ENCODE measurements at places on chromosomes 7 and 10. TPM values are rescaled to one million over a fixed set of nuclear protein-coding genes. Genes with fewer than 3 reads are reported as not detected.

GRCh38 chr7:2451171-2452073 is 24.8 kb downstream of the GRIFIN start:
- DNase-seq: peak; percentile 84

GRCh38 chr10:129410688-129411392 is 56.2 kb upstream of the MGMT start:
- DNase-seq: no peak

DNA sequence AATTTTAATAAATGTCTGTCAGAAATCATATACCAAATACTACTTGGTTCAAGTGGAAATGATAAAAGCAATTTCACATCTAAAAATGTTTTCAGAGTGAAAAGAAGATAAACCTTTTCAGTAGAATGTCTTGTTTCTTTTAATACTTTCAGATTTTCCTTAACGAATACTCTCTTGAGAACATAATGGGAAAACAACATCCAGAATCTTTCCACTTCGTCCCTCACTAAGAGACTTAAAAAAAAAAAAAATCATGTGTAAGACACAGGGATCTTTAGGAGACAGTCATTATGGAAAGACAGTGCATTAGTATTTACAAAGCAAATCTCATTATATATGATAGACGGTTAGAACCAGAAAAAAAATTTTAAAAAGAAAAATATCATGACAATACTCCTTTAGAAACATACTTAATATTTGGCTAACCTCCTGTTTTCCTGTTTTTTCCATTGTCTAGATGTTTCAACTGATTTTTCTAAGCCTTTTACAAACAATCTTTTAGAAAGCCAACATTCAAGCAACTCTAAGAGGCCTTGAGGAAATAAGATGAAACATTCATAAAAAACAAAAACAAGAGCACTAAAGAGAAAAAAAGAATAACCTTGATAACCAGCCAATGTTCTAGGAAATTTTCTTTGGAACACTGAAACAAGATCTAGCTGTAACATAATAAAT is 339.9 kb upstream of the LRRN3 start:
- no peak for DNase-seq

DNA sequence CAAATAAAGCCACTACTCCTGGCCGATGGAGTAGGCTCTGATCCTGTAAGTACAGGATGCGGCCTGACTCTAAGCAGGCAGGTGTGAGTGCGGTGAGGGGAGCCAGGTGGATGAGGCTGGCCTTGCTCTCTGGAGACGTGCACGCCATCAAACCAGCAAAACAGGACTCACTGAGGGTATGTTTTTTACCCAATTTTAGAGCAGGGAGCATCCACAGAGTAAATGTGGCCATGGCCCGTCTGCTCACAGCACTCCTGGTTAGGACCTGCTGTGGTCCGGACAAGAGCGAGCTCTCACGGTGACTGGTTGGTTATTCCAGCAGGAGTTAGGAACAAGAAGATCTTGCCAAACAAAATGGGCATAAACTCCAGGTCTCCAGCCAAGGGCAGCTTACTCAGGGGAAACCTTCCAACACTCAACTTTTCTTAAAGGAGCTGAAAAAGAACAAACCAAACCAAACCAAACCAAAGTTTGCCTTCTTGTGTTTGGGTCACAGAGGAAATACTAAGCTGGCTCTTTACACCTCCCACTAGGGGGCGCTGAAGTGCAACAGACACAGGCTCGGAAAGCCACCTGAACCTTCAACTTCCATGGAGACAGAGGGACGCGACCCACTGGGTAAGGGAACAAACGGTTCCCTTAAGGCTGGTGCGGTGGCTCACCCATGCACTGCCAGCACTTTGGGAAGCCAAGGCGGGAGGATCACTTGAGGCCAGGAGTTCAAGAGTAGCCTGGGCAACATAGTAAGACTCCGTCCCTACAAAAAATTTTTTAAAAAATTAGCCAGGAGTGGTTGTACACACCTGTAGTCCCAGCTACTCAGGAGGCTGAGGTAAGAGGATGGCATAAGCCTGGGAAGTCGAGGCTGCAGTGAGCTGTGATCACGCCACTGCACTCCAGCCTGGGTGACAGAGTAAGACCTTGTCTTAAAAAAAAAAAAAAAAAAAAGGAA is 122.4 kb downstream of the CLEC2L start:
- DNase-seq: peak; percentile 81

- no peak for DNase-seq
Measured at GRCh38 chr7:24786941-24787340, 29.7 kb upstream of the GSDME start.

- DNase-seq: no peak
Measured at GRCh38 chr7:133389727-133390126, 136.8 kb downstream of the EXOC4 start.

DNA sequence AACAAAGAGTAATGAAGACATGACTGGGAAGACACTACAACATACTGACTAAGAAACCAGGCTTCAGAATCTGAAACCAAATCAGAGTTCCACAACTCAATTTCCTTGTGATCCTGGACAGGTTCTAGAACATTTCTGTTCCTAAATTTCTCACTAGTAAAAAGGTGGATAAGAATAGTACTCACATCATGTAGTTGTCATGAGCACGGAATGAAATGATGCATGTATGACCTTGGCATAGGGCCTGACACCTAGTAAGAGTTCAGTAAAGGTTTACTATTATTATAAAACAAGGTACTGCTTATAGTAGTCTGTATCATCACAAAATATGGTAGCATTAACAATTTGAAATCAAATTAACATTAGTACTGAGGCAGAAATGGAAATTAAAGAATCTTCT is 19.9 kb downstream of the DOCK4 start:
- DNase-seq: no peak

- no peak for DNase-seq
Measured at GRCh38 chr7:131733604-131734003, 177.2 kb upstream of the PODXL start.

- no peak for DNase-seq
Measured at GRCh38 chr10:123804716-123805115, 86.9 kb downstream of the CPXM2 start.

DNA sequence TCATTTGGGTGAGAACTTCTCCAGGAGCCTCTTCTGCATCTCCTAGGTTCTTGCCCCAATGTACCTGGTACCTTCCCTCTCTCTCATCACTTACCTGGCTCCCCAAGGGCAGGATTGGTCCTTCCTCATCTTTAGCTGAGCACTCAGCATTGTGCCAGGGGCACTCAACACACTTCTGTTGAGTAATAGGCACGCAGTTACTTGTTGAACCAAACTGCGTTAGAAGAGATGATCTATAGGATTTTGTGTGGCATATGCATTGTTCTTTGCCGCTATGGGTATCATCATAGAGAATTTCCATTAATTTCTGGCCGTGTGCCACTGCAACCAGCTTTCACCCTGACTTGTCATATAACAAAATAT is 16.4 kb downstream of the TBXAS1 start:
- DNase-seq: no peak

DNA sequence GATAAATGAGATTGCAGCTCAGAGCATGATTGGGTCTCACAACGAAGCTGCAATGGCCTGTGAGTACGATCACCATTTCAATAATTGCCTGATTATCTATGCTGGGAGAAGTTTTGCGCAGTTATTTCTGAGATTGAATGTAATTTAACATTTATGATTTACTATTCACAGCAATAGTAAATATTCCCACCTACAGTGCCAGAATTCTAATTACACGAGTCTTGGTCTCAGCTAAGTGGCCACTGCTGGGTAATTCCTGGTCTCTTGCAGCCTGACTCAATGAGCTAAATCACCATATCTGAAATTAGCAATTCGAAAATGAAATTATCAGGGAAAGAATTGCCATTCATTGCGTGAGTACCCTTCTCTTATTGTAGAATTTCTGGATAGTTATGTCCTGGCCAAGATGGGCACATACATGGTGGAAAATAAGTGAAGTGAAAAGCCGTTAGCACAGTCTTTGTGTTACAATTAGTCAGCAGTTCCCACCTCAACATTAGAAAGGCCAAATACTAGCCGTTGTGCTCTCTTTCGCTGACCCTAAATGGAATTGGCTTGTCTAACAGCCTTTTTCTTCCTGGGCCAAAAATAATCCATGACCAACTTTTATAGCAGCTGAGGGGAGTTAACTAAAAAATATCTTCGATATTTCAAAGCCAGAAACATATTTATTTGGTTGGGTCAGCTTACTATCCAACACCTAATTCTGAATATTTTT is 681.0 kb upstream of the C7orf33 start:
- DNase-seq: no peak

- DNase-seq: no peak
Measured at GRCh38 chr7:107384025-107384424, 85.8 kb upstream of the GPR22 start.

GRCh38 chr10:103931603-103932002 is 13.6 kb upstream of the STN1 start:
- no peak for DNase-seq

DNA sequence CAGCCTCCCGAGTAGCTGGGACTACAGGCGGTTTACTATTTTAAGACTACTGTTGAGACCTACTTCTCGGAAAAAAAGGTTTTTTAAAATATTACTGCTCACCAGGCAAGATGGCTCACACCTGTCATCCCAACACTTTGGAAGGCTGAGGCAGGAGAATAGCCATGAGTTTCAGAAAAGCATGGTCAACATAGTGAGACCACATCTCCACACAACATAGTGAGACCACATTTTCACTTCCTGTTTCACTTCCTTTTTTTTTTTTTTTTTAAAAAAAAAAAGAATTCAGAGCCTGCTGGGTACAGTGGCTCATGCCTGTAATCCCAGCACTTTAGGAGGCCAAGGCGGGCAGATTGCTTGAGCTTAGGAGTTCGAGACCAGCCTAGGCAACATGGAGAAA is 46.5 kb downstream of the SVOPL start:
- DNase-seq: no peak

DNA sequence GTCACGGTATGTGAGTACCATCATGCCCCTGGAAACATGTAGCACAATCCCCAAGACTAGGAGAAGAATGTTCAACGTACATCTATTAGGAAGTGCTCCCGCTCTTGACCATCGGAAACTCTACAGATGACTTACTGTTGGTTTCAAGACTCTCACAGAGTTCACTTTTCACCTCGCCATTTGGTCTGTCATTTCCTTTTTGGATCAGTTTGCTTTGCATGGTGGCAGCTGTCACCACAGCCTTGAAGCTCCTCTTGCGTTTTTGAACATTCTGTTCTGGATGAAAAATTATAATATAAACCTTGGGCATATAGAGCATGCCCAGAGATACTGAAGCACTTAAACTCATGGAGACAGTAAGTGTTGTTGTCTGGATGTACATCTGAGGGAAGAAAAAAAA is 806.8 kb downstream of the GRM8 start:
- no peak for DNase-seq

GRCh38 chr10:8051851-8052257 is 2.6 kb upstream of the GATA3 start:
- peak; percentile 48 for DNase-seq

DNA sequence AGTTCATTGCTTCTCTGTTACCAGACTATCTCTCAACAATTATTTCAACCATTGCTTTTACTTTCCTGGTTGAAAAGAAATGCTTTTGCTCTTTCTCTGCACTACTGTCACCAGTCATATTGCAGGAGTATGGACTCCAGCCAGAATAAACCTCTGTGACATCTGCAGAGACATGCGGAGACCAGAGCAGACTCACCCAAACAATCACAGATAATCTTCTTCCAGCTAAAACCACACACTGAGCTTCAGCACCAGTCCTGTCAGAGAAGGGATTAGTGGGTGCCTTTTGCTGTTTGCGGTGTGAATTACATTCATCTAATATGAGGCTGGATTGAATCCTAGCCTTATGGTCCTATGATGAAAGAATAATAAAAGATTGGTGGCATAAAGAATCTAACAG is 258.6 kb downstream of the CNTNAP2 start:
- DNase-seq: no peak

GRCh38 chr10:9069136-9069535 is 1014.6 kb downstream of the GATA3 start:
- DNase-seq: no peak

- no peak for DNase-seq
Measured at GRCh38 chr7:41224063-41224763, 478.7 kb downstream of the INHBA start.

DNA sequence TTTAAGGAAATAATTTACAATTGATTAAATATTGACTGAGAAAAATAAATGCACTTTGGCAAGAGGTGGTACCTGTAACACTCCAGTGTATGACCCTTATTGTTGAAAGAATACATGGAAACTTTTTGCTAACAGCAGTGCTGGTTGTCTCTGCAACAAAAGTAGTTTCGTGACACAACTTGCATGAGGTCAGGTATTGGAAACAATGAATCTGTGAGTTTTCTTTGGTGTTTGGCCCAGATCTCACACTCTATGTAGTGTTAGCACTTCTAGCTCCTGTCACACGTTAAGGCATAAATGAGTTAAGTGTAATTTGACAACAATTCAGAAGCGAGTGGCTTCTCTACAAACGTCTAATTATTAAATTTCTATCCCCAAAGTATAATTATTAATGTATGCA is 137.7 kb upstream of the MDFIC start:
- no peak for DNase-seq

- no peak for DNase-seq
Measured at GRCh38 chr7:48424731-48425130, 253.5 kb downstream of the ABCA13 start.

GRCh38 chr7:73978661-73979563 is 49.1 kb upstream of the ELN start:
- no peak for DNase-seq

MRM2 gene
- total RNA-seq: 29.3 TPM

PLEKHS1 gene
- total RNA-seq: not detected

ZNHIT1 gene
- total RNA-seq: 55.8 TPM

IFIT1B gene
- total RNA-seq: not detected

SFTPA1 gene
- not detected for total RNA-seq

HOXA1 gene
- 1.0 TPM for total RNA-seq

PPP1R17 gene
- not detected for total RNA-seq

HMX2 gene
- not detected for total RNA-seq

FAM25C gene
- not detected for total RNA-seq

ORAI2 gene
- total RNA-seq: 58.3 TPM
